Activated CD4-positive, alpha-beta memory T cell treated with anti-CD3 and anti-CD28 coated beads for 36 hours (primary cell): ENCODE measurements at places on chromosomes 5 and 9.

- no peak for DNase-seq
These were observed 23.8 kb downstream of the LVRN start for GRCh38 chr5:115985802-115986757.

GRCh38 chr9:89748831-89749499, 144.2 kb downstream of the GADD45G start:
- DNase-seq = no peak

DNA sequence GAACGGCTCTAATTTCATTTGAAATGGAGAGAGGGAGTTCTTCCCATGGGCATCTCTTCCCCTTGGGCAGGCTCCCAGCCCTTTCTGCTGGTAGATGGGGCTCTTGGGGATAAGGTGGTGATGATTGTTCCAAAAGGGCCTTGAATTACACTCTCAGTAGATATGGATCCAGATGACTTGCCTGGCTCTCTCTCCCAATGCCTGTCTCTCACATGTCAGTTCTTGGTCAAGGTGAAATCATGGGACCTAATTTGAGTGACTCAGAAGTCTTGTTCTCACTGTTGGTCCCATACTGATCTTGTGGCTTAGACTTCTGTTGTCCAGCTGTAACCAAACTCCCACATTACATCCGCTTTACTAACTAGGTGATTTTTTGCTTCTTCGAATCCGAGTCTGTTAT, 317.0 kb upstream of the RFX3 start:
- no peak for DNase-seq

GRCh38 chr9:127249877-127250276, 14.7 kb upstream of the GARNL3 start:
- no peak for DNase-seq

DNA sequence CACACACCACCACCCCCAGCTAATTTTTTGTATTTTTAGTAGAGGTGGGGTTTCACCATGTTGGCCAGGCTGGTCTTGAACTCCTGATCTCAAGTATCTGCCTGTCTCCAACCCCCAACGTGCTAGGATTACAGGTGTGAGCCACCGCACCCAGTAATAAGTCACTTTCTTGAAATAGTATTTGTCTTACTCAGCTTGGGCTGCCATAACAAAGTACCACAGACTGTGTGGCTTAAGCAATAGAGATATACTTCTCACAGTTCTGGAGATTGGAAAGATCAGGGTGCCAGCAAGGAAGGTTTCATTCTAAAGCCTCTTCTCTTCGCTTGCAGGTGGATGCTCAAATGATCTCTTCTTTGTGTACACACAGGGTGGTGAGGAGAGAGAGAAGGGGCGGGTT, 99.8 kb downstream of the ARRDC3 start:
- DNase-seq = peak; percentile 22

DNA sequence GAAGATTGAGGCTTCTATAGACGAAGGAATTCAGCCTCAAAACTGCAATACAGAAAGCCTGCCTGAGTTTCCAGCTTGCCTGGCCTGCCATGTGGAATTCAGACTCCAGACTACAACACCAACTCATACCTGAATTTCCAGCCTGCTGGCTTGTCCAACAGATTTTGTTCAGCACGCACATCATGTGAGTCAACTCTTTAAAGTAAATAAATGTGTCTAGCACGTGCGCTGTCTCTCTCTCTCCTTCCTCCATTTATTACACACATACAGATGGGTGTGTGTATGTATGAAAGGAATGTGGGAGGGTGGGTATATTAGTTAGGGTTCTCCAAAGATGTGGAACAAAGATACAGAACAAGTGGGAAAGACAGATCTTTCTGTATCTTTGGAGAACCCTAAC, 82.4 kb upstream of the TAS2R1 start:
- DNase-seq = no peak

GRCh38 chr9:108080285-108080684, 590.7 kb upstream of the KLF4 start:
- DNase-seq = no peak

DNA sequence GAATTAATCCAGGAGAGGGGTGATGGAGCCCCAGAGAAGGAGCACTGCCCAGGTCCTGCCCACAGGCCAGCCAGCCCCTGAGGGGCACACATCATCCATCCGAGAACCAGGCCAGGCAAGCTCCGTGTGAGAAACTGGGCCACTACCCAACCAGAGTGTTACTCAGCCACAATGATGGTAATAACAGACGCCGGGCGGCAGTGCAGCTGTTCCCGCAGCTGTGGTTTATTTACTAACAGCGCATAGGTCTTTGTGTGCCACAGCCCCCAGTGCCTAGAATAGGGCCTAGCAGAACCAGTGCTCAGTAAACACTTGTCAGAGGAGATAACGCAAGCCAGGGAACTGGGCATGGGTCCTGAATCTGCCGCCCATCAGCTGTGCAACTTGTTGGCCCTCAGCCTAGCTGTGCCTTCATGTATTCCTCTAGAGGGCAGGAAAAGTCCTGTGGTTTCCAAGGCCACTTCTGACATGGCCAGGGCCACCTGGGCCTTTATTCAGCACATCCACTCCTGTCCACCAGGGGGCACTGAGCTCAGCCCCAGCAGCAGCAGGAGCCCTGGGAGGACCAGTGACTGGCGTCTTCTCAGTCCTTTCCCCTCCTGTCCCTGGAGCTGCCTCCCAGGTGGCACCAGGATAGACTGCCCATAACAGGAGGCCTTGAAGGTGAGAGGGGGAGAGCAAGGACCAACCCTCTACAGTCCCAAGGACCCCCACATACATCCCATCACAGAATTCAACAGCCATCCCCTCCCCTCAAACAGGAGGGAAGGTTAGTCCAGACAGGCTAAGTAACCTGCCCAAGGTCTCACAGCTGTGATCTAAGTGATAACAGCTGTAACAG, 2.1 kb downstream of the MXD3 start:
- DNase-seq = peak; percentile 84
